ENCODE measurements at places on chromosomes 1 and 21. TPM values are rescaled to one million over a fixed set of nuclear protein-coding genes. Genes with fewer than 3 reads are reported as not detected.

The TRIM46 gene
- 10.7 TPM for total RNA-seq

The KRTAP11-1 gene
- not detected for total RNA-seq

The SLC22A15 gene
- 4.5 TPM for total RNA-seq

The RNF186 gene
- not detected for total RNA-seq

The SPRR2F gene
- not detected for total RNA-seq

The SMCP gene
- not detected for total RNA-seq

The CCDC190 gene
- total RNA-seq, result not detected

The GBP3 gene
- total RNA-seq, result 49.6 TPM

The NBPF11 gene
- total RNA-seq, result 4.5 TPM

Measured in smooth muscle cell of the umbilical artery (primary cell).